NCI-H524 (cell line): ENCODE measurements at places on chromosomes 4 and X.

DNA sequence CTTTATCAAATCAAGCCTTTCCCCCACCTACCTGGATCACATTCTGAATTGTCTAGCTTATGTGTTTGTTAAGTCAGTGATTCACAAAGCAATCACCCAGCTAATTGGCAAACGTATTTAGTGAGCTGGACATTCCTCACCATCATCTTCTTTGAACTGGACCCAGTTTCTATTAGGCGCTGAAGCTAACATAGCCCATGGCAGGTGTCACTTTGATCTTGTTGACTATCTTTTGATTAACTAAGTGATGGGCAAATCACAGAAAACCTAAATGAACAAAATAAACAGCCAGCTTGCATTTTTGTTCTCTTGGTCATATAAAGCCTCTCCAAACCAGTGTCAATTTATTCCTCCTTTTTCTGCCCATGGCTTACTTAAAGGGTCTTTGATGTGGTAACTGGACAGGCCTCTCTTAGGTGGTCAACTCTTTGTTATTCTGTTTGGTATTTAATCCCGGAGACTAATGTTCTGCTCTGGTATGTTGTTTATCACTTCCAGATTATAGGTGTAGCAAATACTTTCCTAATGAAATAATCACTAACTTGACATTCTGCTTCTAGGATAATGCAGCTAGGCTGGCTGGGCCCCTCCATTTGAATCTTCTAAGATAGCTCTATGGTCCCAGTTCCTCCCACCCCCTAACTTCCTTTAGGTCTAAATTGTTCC lies 105.3 kb upstream of the SMIM10 start:
- DNase-seq, result no peak

DNA sequence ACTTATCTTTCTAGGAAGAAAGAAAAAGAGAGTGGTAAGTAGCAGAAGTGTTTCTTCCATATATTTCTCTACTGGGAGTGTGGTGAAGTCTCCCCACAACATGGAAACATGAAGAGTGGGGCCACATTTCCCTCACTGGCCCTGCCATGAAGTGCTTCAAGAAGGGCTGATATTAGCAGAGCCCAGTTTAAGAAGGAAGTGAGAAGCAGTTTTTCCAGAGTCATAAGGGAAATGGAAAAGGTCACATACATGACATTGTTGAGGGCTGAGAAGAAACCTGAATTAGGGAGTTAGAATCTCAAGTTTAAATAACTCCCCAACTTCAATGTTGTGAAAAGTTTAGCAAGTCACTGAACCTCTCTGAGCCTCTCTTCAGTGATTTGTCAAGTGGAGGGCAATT lies 171.9 kb upstream of the RBPJ start:
- DNase-seq, result no peak

GRCh38 chr4:153399358-153399757 lies 54.9 kb downstream of the MND1 start:
- no peak for DNase-seq

DNA sequence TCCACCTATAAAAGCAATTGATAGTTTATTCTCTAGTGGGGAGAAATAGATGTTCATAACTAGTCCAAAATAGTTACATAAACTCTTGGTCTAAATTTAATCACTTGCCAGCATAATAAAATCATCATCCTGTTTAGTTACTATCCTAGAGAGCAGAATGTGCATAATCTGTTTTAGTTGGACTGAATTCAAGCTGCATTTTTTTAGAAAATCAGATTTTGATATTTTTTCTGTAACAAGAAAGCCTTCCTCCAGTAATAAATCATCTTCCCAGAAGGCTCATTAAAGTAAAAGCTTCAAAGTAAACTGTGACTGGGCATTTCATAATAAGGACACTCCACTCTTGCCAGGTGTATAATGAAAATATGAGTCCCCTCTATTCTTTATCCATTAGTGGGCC lies 453.1 kb downstream of the TRAM1L1 start:
- DNase-seq, result no peak

DNA sequence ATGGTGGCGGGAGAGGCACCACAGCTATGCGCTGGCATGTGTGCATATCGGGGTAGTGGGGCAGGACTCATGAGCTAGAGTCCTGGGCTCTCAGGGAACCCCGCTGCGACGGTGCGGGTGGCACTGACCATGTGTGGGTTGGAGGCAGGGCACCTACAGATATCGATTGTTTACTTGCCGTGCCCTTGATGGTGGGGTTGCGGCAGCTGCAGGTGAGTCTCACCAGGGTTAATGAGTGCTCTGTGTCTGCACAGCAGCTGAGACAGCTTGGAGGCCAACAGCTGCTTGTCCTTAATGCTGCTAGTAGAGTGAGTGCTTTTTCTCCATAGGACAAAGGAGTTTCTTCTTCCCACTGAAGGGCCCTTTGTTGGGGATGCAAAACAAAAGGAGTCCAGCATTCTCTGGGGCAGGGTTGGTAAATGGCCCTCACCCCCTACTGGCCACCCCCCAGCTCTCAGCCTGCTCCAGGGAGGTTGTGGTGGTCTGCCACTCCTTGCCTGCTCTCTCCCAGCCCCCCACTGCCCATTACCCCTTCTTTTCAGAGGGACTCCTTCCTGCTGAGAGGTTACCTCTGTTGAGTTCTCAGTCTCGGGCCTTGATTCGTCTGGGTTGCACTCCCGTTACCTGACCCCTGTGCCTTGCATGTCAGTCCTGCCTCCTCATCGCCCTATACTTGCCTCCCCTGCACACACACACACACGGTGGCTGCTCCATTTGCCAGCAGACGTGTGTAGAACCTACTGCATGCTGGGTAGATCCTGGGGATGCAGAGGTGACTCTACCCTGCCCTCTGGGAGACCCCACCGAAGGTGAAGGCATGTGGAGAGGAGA lies 52.8 kb downstream of the TBC1D14 start:
- DNase-seq, result no peak

- peak; percentile 85 for DNase-seq
Observed at GRCh38 chrX:106894392-106894909, 8.7 kb downstream of the RIPPLY1 start.

GRCh38 chr4:15413010-15413622 lies 14.7 kb upstream of the C1QTNF7 start:
- no peak for DNase-seq

DNA sequence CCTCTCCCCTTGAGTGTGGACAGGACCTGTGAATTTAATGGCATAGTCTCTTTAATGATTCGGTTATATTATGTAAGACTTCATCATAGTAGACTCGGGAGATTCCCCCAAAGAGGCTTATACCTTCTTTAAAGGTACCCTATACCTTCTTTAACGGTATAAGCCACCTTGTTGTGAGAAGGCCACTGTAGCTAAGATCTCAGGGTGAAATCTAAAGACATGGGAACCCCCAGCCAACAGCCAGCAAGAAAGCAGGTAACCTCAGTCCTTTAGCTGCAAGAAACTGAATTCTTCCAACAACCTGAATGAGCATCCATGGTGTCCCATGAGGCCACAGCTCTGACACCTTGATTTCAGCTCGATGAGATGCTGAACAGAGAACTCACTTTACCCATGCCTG lies 931 bp downstream of the DDX60 start:
- no peak for DNase-seq

- no peak for DNase-seq
Observed at GRCh38 chr4:134422776-134423175, 221.2 kb upstream of the PABPC4L start.

- DNase-seq, result no peak
Observed at GRCh38 chrX:10166731-10167151, 10.0 kb downstream of the CLCN4 start.

GRCh38 chrX:68086709-68087108 lies 346.6 kb downstream of the OPHN1 start:
- DNase-seq, result no peak

DNA sequence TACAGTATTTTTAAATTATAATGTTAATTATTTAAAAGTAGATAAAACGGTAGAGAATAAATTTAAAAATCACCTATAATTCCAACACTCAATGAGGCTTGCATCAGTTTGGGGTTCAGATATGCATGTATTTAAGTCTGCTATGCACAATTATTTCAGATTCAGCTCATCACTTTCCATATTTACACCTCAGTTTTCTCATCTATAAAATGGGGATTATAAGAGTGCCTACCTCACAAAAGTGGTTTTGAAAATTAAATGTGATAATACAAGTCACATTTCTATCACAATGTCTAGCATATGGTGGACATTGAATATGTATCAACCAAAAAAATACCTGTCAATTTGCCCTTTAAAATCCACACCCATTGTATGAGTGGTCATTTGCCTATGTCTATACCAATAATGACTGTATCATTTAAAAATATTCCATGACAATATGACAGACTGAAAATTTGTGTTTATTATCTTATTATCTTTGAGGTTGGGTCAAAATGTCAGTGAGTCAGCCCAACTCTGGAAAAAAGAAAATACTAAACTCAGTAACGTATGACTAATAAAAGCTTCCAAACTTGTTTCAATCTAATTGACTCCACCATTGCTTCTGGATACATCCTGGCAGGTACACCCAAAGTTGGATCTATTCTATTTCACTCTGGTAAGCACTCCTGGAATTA lies 20.8 kb downstream of the OR13H1 start:
- no peak for DNase-seq

- no peak for DNase-seq
Observed at GRCh38 chr4:145066063-145066501, 31.9 kb downstream of the ANAPC10 start.

DNA sequence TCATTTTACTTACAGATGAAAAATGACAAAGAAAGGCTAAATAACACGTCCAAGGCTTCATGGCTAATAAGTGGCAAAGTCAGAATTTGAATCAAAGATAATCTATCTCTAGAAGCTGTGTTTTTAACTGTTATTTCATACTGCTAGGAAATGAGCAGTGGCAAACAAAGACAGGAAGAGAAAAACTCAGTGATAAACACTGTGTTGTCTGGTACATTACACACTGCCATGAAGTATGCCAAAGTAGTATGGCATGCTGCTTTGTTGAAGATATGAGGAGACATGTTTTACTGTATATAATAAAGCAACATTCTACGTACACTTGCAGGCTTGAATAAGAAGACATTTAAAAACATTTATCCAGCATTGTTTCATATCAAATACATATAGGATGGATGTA lies 49.5 kb downstream of the TIGD2 start:
- no peak for DNase-seq

DNA sequence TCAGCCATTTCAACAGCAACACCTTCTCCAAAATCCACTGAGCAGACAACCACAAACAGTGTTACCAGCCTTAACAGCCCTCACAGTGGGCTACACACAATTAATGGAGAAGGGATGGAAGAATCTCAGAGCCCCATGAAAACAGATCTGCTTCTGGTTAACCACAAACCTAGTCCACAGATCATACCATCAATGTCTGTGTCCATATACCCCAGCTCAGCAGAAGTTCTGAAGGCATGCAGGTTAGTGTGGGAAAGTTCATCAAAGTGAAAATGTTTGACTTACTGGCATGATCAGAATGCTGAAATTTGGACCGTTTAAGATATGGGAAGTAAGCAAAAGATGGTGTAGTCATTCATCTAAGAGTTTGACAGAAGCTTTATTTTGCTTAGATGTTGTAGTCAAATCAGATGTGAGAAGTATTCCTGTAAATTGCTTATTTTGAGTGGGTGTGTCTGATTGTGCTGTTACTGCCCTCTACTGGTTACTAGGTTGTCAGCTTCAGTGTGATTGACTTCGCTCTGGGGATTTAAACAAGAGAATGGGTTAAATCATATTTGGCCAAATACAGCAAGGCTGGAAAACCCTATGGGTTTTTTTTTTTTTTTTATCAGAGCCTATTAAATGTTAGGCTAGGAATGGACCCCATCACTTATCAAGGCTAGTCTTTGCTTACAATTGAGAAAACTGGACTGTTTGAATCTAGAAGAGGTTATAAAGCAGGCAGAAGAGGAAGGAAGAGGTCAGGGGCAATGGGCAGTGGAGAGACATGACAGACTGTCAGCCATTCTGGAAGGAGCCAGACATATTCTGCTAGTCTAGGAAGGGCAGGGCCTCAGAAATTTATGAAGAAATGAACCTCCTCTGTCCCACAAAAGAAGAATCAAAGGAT lies 130.3 kb downstream of the DIPK2B start:
- peak; percentile 17 for DNase-seq

DNA sequence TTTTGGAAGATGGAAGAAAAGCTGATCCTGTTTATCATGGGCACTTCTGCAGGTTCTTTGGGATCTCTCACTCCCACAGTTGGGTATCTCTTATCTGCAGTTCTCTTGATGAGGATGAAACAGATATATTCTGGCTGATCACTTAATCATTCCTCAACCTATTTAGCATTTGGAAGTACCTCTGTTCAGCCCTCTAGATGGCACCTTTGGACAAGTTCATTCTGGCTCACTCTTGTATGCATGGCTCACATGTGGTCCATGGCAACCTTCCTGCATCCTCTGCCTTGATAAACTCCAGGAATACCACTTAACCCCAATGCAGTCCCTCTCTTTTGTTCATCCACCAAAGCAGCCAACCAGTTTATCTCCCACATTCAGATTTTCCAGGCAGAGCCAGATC lies 74.2 kb downstream of the SMARCA5 start:
- DNase-seq, result no peak

- no peak for DNase-seq
Observed at GRCh38 chr4:149784018-149784417, 31.6 kb downstream of the IQCM start.

DNA sequence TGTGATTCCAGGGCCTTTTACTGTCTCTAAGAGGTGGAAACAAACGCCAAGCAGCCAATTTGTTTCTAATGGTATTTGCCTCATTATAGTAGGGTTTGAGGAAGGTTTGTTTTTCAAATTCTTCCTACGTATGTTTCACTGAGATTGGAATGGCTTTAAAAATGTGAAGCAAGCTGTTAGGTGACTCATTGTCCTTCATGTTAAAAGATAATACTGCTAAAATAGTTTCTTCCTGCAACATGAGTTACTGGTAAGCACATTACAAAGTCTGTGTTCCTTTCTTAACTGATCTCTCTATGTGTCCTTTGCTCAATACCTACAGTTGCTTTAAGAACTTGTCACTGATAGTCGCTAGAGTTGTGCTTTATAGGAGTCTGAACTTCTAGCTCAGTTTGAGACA lies 1183.9 kb downstream of the RPA4 start:
- DNase-seq, result no peak

- DNase-seq, result no peak
Observed at GRCh38 chr4:1354136-1354982, 7.4 kb downstream of the UVSSA start.

- DNase-seq, result no peak
Observed at GRCh38 chr4:182928061-182928460, 10.9 kb upstream of the DCTD start.
